ENCODE measurements at places on chromosomes 1 and 21.

DNA sequence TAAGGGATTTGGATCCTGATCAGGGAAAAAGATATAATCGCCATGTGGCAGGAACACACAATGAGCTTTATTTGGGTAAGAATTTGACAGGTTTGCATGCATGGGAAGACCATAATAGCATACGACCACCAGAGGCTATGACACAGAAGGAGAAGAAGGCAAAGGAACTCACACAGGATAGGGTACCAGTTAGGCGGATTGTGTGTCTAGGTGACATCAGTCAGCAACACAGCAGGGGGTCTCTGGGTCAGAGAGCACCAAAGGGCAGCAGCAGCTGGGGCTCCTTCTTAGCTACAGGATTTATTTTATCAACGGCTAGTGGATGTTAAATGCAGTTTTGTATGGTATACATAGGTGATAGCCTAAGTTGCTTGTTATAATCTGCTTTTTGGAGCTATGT is 551.3 kb downstream of the KCNT2 start:
- no peak overlapping the region for H3K4me3 ChIP-seq
- H3K4me1 ChIP-seq, result no peaks in the 10 kb centered on the region
- no peak overlapping the region for H3K27ac ChIP-seq
- no peak for DNase-seq

GRCh38 chr21:45123440-45123839 is 49.1 kb downstream of the ADARB1 start:
- H3K27ac ChIP-seq, result no peak overlapping the region
- H3K27me3 ChIP-seq, result no peaks in the 10 kb centered on the region
- peaks cover 58% of the 10 kb centered on the region for H3K4me1 ChIP-seq
- peaks cover 9% of the 10 kb centered on the region for H3K36me3 ChIP-seq
- H3K4me3 ChIP-seq, result peak overlapping the region; percentile 34

DNA sequence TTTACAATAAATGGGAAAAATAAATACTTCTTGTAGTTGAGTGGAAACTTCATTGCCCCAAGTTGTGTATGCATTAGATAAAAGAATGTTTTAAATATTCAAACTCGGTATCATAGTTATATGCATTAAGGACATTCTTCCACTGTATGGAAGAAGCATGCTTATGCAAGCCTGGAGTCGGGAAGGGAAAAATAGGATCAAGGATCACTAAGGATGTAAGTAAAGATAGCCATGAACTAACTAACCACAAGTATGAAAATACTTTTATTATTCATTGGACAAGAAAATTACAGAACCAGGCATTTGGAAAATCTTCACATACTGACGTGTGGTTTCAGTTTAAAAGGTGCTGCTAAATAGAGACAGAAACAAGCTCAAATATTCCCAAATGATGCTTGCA is 26.9 kb upstream of the DPYD start:
- no peaks in the 10 kb centered on the region for H3K27me3 ChIP-seq
- H3K27ac ChIP-seq, result no peak overlapping the region
- no peaks in the 10 kb centered on the region for H3K4me1 ChIP-seq
- DNase-seq, result no peak
- H3K36me3 ChIP-seq, result no peaks in the 10 kb centered on the region
- H3K4me3 ChIP-seq, result no peak overlapping the region

DNA sequence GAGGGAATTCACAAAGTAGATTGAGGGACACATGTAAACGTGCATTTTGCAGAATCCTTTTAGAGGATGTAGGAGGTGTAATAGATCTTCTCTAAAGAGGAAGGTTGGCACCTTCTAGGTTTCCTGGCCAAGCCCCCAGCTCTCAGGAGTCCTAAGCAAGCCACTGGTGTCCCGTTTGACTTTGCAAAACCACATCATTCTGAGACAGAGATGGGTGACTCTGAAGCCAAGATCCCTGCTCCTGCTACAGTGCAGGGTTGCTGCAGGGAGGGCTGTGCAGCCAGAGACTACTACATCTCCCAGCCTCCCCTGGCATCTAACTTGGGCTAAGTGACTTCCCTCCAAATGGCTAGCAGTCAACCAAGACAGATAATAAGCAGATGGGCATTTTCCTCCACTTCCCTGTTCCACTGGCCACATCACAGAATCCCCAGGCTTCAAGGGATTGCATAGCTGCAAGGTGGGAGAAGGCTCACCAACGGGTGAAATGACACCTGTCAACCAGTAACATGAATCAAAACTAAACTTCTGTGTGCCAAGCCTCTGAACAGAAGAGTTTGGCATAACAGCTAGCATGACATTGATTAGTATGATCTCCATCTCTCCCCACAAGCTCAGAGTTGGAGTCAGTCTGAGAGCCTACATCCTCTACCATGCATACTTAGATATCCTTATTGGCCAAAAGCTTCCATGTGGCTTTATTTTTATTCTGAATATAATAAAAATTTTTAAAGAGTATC is 129.6 kb upstream of the COA6 start:
- H3K36me3 ChIP-seq, result no peaks in the 10 kb centered on the region
- H3K27ac ChIP-seq, result no peak overlapping the region
- no peak for DNase-seq
- peaks cover 22% of the 10 kb centered on the region for H3K4me1 ChIP-seq

DNA sequence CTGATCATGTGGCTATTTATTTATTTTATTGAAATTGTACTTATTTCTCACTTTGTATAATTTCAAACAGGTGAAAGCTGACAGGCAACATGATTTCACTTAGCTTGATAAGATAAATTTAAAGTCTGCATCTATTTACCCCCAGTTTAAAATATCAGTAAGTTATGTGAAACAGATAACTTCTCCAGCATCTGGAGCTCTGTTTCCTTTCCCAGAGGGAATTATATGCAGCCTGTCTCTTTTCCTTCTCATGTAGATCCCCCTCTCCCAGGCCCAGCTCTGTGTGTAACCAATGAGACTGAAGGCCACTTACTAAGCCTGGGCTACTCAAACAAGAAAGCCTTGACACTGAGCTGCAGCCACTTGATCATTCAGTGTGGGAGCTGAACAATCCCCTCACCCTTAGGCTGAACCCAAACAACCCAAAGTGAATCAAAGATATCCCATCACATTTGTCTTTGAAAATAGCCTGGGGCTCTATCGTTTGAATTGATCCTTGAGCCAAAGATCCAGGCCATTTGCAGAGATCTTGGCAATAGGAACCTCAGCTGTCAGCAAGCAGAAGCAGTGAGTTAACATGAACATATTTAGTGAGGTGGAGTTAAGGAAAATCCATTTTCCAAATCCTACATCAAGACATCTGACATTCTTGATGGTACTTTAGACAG is 383.9 kb downstream of the TGFB2 start:
- no peaks in the 10 kb centered on the region for H3K36me3 ChIP-seq
- no peaks in the 10 kb centered on the region for H3K4me1 ChIP-seq
- H3K27ac ChIP-seq, result no peak overlapping the region
- no peaks in the 10 kb centered on the region for H3K27me3 ChIP-seq
- no peak overlapping the region for H3K4me3 ChIP-seq

GRCh38 chr1:1264868-1265272 is 8.8 kb downstream of the UBE2J2 start:
- peaks cover 16% of the 10 kb centered on the region for H3K4me1 ChIP-seq

DNA sequence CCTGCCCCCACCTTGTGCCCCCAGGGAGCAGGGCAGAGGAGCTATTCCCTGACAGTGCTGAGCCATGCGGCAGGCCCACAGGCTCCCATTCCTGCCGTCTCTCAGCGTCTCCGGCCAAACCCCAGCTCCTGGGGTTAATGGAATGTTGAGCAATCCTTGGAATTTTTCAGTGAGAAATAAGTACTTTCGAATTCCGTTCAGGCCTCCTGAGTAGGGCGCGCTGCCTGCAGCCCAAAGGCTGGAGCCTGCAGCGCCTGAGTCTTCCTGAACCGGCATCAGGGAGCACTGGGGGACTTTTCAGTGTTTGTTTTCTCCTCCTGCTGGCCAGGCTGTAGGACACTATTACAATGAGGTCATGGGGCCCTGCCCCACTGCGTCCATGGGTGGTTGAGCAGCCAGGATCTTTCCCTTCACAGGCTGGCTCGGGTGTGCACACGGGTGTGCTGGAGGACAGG is 33.3 kb upstream of the CSF1 start:
- H3K36me3 ChIP-seq, result no peaks in the 10 kb centered on the region
- H3K27me3 ChIP-seq, result peaks cover 5% of the 10 kb centered on the region
- no peak overlapping the region for H3K4me3 ChIP-seq

DNA sequence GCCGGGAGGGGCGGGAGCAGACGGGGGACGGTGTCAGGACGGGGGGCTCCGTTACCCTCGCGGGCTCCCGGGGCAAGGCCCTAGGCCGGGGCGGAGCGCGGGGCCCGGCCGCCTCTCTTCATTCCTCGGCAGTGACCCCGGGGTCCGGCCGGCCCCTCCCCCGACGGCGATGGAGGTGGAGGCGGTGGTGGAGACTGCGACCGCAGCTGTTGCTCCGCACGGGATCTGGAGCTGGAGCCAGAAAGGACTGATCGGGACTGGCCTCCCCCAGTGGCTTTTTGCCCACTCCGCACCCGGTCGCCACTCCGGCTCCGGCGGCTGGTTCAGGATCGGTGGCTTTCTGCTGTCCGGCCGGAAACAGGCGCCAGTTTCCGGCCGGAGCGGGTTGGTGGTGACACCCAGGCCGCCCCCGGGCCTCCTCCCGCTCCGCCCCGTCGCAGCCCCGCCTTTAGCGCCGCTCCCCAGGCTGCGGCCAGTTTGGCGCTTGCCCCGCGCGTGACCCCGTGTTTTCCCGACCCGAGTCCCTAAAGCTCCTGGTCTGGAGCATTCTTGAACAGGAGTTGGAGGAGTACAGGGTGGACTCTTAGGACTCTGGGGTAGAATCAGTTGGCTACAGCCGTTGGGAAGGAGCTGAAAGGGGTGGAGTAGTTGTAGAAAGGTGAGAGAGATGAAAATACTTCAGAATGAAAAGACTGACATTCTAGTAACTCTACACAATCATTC is at the start of gene OTUD7B:
Gene OTUD7B, minus strand, starts transcription at position 334 of the 723 bp plus-strand sequence. CDS start 33,216 bp downstream, outside the sequence.
- H3K4me1 ChIP-seq, result peaks cover 8% of the 10 kb centered on the region
- H3K36me3 ChIP-seq, result peaks cover 2% of the 10 kb centered on the region
- peak within 1 kb of the TSS; percentile 89 for H3K27ac ChIP-seq
- H3K4me3 ChIP-seq, result peak within 1 kb of the TSS; percentile 99

DNA sequence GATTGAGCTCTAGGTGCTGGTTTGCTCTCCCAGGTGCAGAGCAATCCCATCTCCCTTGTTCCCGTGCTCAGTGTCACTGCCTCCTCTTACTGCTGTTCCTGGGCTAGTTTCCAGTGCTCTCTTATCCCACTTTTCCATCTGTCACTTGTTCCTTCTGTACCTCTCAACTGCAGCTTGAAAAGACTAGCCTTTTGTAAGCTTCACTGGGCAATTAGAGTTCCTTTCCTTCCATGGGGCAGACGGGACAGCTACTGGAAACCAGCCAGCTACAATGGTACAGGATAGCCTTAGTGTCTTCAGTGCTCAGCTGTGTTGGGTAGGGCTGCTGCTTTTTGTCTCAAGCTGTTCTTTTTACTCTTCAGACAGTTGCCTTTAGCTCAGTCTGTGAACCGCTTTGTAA is 31.6 kb downstream of the AGT start:
- H3K4me1 ChIP-seq, result no peaks in the 10 kb centered on the region
- H3K27me3 ChIP-seq, result no peaks in the 10 kb centered on the region
- no peak for DNase-seq
- peaks cover 33% of the 10 kb centered on the region for H3K36me3 ChIP-seq

- no peak overlapping the region for H3K27ac ChIP-seq
- no peak overlapping the region for H3K4me3 ChIP-seq
- H3K4me1 ChIP-seq, result peaks cover 4% of the 10 kb centered on the region
- DNase-seq, result no peak
- H3K36me3 ChIP-seq, result peaks cover 6% of the 10 kb centered on the region
Observed at GRCh38 chr1:4734219-4734618, 79.8 kb downstream of the AJAP1 start.

Measured in memory B cell (primary cell).